Spleen (tissue), 13 donors: ENCODE measurements at places on chromosomes 6 and 20. TPM values are rescaled to one million over a fixed set of nuclear protein-coding genes. Genes with fewer than 3 reads are reported as not detected.
A peak's percentile ranks its signal among the peaks of the same experiment; 100 is the strongest.

DNA sequence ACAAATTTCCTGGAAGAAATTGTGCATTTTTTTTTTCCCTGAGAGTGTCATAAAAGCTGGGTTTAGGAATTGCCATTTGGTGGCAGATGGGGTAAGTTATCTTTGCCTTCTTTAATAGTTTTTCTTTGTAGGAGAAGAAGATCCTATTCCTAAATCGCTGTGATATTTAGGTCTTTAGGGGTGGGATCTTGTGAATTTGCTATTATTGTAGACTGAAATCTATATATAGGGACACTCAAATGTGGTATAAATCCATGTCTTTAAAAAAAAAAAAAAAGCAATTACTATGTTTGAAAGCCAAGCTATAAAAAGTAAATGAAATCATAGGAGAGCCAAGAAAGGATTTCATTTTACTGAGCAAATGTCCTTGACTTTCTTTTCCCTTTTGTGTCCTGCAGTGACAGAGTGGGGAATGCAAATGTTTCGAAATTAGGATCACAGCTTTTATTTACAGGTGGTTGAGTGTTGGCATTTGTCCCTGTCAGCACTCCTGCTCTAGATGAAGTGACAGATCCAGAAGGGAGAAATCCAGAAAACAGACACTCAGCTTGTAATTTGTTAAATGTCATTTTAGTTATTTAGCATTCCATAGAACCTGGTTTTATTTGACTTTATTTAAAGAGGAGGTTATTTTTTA is 29.4 kb downstream of the TIAM2 start:
- DNase-seq: no peak
- H3K4me3 ChIP-seq: no peak overlapping the region
- no peaks in the 10 kb centered on the region for H3K4me1 ChIP-seq
- no peaks in the 10 kb centered on the region for H3K27me3 ChIP-seq
- no peak overlapping the region for H3K27ac ChIP-seq

Gene LY6G5C
- 3.5 TPM for polyA plus RNA-seq

Gene SMIM29
- 73.7 TPM for polyA plus RNA-seq

DNA sequence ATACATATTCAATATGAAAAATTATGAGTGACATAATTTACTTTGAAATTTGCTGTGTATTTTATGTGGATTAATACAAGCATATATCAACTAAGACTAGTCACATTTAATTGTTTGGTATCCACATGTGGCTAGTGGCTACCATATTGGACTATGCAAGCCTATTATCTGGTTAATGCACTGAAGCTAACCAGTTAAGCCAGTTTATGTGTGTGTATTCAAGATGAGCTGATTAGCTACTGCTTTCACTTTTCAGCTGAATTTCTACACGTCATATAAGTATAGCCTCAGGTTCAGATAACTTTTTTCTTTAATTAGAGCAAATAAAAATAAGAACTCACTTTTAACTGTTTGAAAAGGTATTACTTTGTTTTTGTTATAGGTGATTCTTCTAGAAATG is 903.7 kb downstream of the TFAP2A start:
- H3K4me1 ChIP-seq: no peaks in the 10 kb centered on the region
- H3K27me3 ChIP-seq: no peaks in the 10 kb centered on the region
- no peak overlapping the region for H3K4me3 ChIP-seq
- DNase-seq: no peak

DNA sequence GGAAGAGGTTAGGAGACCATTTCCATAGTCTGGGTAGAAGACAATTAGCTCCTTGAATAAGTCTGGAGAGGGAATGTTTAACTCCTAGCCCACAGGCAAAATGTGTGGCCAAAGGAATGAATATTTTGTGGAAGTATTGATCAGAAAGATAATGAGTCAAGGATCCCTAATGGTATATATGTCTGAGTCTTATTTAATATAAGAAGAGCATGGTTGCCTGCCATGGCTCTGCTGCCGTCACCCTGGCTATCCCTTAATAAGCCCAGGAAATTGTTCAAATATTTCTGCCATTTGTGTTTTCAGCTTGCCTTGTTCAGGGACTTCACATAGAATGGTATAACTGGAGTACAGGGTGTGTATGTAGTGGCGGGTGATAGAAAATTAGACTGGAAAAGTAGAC is 18.1 kb upstream of the CALHM6 start:
- H3K4me1 ChIP-seq: peaks cover 70% of the 10 kb centered on the region
- H3K27ac ChIP-seq: no peak overlapping the region
- H3K4me3 ChIP-seq: no peak overlapping the region
- DNase-seq: no peak
- no peaks in the 10 kb centered on the region for H3K27me3 ChIP-seq

DNA sequence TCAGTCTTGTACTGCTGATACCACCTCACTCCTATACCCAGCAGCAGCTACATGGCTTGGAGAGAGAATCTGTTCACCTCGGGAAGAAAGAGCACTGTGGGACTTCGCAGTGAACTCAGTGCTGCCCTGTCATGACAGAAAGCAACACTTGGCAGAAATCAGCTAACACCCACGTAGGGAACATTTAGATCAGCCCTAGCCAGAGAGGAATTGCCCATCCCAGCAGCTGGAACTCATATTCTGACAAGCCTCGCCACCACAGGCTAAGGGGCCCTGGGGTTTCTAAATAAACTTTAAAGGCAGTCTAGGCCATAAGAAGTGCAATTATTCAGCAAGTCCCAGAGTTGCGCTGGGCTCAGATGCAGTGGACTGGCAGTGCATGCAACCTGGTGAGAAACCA is 1266.8 kb downstream of the GRIK2 start:
- no peaks in the 10 kb centered on the region for H3K27me3 ChIP-seq
- H3K4me1 ChIP-seq: no peaks in the 10 kb centered on the region
- no peak for DNase-seq
- H3K4me3 ChIP-seq: no peak overlapping the region
- no peaks in the 10 kb centered on the region for H3K36me3 ChIP-seq
- no peak overlapping the region for H3K27ac ChIP-seq

Gene SLC4A11
- polyA plus RNA-seq: 1.1 TPM

GRCh38 chr6:40583709-40584108 is 3.5 kb downstream of the LRFN2 start:
- H3K27me3 ChIP-seq: peaks cover 17% of the 10 kb centered on the region
- no peak for DNase-seq
- no peak overlapping the region for H3K4me3 ChIP-seq
- no peaks in the 10 kb centered on the region for H3K36me3 ChIP-seq
- H3K4me1 ChIP-seq: peaks cover 26% of the 10 kb centered on the region
- H3K27ac ChIP-seq: no peak overlapping the region

DNA sequence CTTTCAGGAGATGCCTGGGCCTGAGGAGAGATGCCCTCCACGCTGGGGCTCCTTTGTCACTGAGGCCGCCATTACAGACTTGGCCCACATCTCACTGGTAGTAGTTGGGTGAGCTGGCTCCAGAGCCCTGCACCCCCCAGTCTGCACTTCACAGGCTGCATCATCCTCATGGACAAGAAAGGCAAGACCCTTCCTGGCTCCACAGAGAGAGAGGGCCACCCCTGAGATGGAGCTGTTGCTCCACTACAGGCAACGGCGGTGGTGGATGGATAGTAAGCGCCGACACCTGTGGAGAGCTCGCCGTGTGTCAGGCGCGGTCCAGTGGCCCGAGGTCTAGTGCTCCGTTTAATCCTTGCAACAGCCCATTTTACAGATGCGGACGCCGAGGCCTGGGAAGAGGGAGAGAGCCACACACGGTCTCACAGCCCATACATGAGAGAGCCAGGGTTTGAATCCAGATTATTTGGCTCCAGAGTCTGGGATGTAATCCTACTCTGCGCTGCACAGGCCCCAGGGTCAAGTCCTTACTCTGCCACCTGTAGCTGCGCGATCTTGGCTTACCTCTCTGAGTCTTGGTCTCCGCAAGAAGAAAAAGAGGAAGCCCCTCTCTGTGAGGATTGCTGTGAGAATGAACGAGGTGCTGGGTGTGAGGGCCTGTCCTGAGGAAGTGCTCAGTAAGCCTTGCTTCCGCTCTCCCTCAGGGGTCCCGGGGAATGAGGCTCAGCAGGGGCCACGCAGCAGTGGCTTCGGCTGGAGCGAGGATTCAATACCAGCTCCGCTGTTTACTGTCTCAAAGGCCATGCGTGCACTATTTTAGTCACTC is 34.5 kb downstream of the SPDEF start:
- no peaks in the 10 kb centered on the region for H3K36me3 ChIP-seq
- peak; percentile 56 for DNase-seq
- peaks cover 5% of the 10 kb centered on the region for H3K4me1 ChIP-seq
- H3K27ac ChIP-seq: no peak overlapping the region
- no peak overlapping the region for H3K4me3 ChIP-seq
- no peaks in the 10 kb centered on the region for H3K27me3 ChIP-seq

- no peak overlapping the region for H3K27ac ChIP-seq
- no peaks in the 10 kb centered on the region for H3K36me3 ChIP-seq
- H3K4me3 ChIP-seq: no peak overlapping the region
Measured at GRCh38 chr6:161635975-161636374, 362.1 kb upstream of the AGPAT4 start.

Gene SLC35A1
- polyA plus RNA-seq: 16.8 TPM

GRCh38 chr20:7691647-7692269 is 248.5 kb downstream of the HAO1 start:
- no peak overlapping the region for H3K4me3 ChIP-seq
- no peak for DNase-seq
- H3K27ac ChIP-seq: no peak overlapping the region
- no peaks in the 10 kb centered on the region for H3K36me3 ChIP-seq
- H3K27me3 ChIP-seq: no peaks in the 10 kb centered on the region

GRCh38 chr6:165081944-165082532 is 227.4 kb downstream of the C6orf118 start:
- no peak for DNase-seq
- no peaks in the 10 kb centered on the region for H3K4me1 ChIP-seq
- H3K36me3 ChIP-seq: no peaks in the 10 kb centered on the region
- no peaks in the 10 kb centered on the region for H3K27me3 ChIP-seq
- no peak overlapping the region for H3K4me3 ChIP-seq
- H3K27ac ChIP-seq: no peak overlapping the region

Gene NEDD9
- polyA plus RNA-seq: 18.2 TPM

Gene NELFE
- 45.3 TPM for polyA plus RNA-seq

Gene SCRT2
- polyA plus RNA-seq: not detected

Gene RHAG
- not detected for polyA plus RNA-seq

DNA sequence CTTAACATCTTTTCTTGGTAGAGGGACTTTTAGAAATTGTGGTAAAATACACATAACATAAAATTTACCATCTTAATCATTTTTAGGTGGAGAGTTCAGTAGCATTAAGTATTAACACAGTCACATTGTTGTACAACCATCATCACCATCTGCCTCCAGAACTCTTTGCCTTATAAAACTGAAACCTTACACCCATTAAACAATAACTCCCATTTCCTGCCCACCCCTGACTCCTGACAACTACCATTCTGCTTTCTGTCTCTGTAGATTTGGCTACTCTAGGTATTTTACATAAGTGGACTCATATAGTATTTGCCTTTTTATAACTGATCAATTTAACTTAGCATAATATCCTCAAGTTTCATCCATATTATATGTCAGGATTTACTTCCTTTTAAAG is 88.7 kb downstream of the ZHX3 start:
- H3K4me1 ChIP-seq: peaks cover 14% of the 10 kb centered on the region
- H3K27ac ChIP-seq: no peak overlapping the region
- H3K27me3 ChIP-seq: no peaks in the 10 kb centered on the region
